ENCODE measurements at places on chromosomes 2 and 18. TPM values are rescaled to one million over a fixed set of nuclear protein-coding genes. Genes with fewer than 3 reads are reported as not detected.

- no peak for DNase-seq
These were observed 71.9 kb downstream of the TNFRSF11A start for GRCh38 chr18:62396967-62397366.

The PPP1R1C gene
- total RNA-seq = not detected

GRCh38 chr2:153074207-153074606 is 355.8 kb downstream of the ARL6IP6 start:
- no peak for DNase-seq

GRCh38 chr18:45522371-45522770 is 92.9 kb upstream of the SLC14A2 start:
- DNase-seq = no peak

DNA sequence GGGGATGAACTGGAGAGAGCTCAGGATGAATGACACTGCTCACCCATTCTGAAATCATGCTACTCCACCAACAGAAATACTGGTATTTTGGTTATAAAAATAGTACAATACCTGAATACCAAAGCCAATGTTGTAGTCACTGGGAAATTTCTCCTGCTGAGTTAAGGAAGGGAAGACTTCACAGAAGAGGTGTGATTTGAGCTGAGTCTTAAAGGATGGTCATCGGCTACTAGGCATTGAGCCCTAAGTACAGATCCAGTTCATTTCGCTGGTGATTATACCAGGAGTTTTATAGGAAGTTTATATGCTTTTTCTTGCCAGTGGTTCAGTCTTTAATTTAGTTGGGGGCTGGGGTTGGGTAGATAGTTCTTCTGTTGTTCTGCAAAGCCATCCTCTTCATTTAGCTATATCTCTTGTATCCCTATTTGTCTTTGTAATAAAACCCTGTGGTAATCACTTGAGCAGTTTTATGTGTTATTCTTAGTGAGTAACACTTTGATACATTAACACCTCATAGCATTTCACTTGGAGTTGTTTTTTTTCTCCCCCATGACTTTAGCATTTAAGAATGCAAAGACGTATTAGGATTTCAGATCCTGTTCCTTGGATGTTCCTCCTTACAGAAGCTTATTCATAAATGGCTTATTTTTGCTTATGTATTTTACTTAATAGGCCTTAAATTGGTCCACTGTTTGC is 239.9 kb upstream of the FOSL2 start:
- no peak for DNase-seq

The PTH2R gene
- total RNA-seq = not detected

The SCYGR8 gene
- not detected for total RNA-seq

DNA sequence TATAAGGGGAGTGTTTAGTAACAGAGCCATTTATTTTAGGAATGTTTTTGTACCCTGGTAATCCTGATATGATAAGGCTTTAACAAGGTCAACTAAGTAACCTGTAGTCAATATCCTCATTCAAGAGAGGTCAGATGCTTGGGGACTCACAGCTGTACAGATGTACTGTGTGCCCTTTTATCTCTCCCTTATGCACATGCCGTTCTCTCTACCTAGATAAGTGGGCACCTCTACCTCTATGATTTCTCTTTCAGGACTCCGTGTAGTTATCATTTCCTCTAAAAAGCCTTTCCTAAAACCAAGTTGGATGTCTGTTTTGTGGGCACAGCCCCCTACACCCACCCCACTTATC is 132.4 kb downstream of the BCL2 start:
- DNase-seq = no peak

DNA sequence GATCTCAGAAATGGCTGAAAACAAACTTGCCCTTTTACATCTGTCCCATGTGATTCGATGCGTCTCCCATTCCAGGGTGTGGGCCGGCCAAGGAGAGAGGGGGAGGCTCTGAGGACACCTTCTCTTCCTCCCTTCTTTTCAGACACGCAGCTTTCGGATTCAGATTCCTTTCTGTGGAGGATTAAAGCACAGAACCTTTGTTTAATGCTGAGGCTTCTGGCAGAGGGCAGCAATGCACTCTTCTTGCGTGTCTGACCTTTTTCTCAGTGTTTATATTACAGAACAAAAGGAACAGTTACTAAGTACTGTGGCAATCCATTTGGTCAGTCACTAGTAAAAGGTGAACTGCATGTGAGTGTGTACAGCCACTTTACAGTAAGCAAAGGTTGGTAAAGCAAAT is 268.9 kb upstream of the CCDC68 start:
- DNase-seq = no peak

GRCh38 chr2:32960647-32961403 is 14.1 kb downstream of the LTBP1 start:
- DNase-seq = no peak

DNA sequence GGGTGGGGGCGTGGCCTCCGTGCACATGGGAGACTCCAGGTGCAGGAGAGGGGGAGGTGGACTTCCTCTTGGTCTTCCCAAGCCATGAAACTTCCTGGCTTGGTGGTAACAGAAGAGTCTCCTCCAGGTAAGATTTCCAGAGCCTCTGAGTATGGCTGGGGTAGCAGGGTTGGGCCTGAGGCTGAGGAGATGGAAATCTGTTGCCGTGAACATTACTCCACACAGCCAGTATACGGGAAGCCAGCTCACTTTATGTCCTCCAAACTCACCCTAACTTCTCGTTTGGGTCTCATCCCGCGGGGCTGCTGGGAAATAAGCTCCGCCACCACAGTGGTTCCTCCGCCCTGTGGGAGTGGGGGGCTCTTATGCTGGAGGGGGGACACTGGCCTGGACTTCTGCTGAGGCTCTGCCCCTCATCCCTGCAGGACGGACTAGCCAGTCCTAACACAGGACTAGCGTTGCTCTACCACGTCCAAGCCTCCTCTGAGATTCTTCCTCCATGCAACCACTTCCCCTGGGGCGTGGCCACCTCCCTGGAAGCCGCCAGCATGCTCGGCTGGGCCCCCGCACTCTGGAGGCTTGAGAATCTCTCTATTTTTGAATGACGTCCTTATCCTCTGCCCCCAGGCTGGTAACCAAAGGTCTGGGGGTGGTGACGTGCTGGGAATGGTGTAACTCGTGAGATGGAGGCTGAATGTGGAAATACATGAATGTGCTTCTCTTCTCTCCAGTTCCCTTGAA is 777 bp upstream of the RAB17 start:
- no peak for DNase-seq
